ENCODE measurements at places on chromosomes 16 and 17.

GRCh38 chr17:74555427-74555940 lies 9.6 kb upstream of the CD300C start:
- DNase-seq = no peak

DNA sequence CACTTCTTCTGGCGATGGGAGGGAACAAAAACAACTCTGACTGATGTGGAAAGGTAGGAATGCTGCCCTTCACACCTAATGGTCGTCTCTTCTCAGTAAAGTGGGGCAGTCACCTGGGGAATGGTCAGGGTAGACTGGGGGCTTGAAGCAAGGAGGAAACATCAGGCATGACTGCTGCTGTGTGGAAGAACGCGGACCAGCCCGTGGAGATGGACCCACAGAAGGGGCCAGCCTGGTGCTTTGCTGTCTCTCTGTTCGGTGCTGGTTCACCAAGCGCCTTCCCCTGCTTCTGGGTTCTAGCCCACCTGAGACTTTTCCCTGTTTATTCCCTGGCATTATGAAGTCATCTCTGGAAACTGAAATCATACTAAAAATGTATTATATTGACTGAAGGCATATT lies 96.2 kb upstream of the DNAH17 start:
- no peak for DNase-seq

DNA sequence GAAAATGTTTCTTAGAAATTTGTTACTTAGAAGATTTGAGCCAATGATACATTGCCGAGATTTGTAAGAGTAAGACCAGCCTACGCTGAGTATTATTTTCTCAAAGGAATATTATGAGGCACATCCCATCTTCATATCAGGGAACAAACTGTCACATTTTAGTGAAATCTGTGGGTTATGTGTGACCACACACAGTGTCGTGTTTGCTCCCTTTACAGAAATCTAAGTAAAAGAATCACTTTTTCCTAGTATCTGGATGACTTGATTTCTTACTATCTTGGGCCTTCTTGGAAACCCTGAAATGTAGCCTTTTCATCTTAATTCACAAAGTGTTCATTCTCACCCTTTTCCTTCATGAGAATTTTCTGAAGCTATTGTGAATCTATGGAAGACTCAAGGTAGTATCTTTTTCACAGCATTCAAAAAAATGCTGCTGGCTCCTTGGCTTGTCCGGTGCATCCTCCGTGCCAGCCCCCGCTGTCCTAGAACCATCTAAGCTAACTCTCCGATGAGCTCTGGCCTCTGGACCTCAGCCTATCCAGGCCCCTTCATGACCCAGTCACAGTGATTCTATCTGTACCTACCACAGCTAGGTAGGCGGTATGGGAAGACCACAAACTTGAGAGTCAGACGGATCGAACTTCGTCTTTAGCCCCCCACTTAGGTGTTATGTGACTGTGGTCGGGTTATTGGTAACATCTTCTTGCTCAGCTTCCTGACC lies 524.3 kb downstream of the MAF start:
- no peak for DNase-seq

GRCh38 chr17:27807567-27808470 lies 7.5 kb upstream of the NOS2 start:
- DNase-seq = peak; percentile 58

DNA sequence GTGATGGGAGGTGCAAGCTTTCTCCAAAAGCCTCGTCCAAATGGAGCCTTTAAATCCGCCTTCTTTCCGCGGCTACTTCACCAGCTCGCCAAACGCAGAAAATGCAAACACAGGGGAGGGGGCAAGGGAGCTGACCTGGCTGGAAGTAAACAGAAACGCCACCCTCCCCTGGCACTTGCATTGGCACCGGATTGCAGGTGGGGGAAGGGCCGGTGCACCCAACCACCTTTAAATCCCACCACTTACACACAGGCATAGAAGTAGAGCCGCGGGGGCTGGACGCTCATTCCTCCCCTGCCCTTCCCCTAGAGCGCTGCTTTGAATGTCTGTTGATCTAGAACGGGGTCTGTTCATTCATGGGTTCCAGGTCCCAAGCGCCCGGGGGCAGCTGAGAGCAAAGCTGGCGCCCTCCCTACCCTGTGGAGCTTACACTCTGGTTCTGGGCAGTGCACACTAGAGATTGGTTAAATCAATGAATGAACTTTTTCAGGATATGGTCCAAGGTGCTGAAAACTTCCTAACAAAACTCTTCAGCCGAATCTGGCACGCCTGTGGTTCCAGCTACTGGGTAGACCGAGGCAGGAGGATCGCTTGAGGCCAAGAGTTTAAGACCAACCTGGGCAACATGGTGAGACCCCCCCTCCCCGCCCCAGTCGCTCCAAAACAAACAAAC lies 920 bp upstream of the ZCCHC14 start:
- no peak for DNase-seq

GRCh38 chr16:86243123-86243473 lies 267.2 kb upstream of the FOXF1 start:
- DNase-seq = no peak

- no peak for DNase-seq
These were observed 13.3 kb upstream of the COG7 start for GRCh38 chr16:23466162-23466885.

DNA sequence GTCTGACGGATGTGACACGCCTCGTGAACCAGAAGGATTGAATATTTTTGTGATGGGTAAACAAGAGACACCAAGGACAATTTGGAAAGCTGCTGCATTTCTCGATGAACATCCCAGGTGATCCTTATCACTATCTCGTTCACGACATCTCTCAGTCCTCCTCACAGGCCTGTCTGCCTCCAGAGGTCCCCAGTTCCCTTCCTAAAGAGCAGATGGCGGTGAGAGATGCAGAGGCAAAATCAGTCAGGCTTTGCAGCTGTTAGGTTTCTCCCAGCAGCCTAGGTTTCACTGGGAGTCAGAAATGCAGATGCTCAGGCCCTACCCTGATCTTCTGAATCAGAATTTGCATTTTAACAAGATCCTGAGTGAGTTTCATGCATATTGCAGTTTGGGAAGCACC lies 23.6 kb downstream of the SCPEP1 start:
- DNase-seq = no peak

- no peak for DNase-seq
These were observed 484.0 kb downstream of the WWOX start for GRCh38 chr16:78583441-78583840.

DNA sequence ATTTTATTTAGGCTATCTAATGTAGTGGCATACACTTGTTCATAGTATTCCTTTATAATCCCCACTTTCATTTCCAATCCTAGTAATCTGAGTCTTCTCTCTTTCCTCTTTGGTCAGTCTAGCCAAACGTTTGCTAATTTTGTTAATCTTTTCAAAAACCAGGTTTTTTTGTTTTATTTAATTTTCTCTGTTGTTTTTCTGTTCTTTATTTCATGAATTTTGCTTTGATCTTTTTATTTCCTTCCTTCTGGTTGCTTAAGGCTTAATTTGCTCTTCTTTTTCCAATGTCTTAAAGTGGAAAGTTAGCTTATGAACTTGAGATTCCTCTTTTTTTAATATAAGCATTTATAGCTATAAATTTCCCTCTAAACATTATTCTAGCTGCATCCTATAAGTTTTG lies 68.9 kb downstream of the NACA2 start:
- no peak for DNase-seq

DNA sequence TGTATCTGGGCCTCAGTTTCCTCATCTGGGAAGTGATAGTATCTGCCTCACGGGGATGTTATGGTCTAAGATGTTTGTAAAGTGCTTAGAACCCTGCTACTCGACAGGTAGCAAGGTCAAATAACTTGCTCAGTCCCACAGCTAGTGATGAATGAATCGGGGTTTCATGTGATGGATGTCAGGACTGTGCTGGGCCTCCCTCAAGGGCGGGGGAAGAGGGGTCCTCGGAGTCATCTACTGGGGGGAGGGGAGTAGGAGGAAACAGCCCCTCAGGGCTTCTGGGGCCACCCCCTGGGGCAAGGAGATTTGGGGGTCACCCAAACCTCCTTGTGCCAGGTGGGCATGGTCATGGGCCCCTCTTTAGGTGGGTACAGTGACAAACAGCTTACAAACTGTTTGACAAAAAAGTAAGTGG lies 732 bp downstream of the PNPO start:
- DNase-seq = no peak

- DNase-seq = no peak
These were observed 257.9 kb downstream of the SOX9 start for GRCh38 chr17:72378414-72379390.

- no peak for DNase-seq
These were observed 30.0 kb downstream of the NOL11 start for GRCh38 chr17:67747681-67748235.

- DNase-seq = no peak
These were observed 11.0 kb upstream of the NXPH3 start for GRCh38 chr17:49564638-49565037.

- DNase-seq = no peak
These were observed 323 bp downstream of the ST3GAL2 start for GRCh38 chr16:70438585-70438968.

DNA sequence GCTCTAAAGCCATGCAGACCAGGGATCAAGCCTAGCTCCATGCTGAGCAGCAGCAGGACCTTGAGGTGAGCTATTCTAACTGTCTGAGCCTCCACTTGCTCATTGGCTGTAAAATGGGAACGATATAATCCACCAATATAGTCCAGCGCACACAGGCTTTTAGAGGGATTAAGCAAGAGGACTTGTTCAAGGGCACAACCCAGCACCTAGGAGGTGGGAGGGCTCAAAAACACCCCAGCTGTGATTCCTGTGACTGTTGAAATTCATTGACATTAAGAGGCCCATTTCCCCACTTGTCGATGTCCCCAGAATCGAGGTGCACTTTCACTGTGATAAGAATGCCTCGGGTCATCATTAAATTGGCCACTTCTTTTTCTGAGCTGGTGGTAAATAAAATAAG lies 4.1 kb downstream of the USH1G start:
- DNase-seq = no peak

GRCh38 chr17:10197721-10198508 lies 491 bp downstream of the GAS7 start:
- no peak for DNase-seq

DNA sequence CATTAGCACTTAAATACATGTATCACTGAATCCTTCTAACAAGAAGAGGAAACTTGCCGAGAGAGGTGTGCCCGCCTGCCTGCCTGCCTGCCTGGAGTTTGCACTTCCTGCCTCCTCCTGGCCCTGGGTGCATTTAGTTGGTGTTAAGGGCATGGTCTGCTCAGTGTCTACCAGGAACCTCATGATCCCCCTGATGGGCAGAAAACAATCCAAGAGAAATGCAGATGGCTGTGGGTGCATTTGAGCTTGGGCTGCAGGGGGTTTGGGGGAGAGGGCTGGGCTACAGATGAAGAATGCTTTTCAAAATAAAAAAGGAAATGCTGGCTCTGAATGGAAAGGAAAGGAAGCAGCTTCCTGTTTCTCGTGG lies 10.1 kb downstream of the KSR1 start:
- DNase-seq = no peak

DNA sequence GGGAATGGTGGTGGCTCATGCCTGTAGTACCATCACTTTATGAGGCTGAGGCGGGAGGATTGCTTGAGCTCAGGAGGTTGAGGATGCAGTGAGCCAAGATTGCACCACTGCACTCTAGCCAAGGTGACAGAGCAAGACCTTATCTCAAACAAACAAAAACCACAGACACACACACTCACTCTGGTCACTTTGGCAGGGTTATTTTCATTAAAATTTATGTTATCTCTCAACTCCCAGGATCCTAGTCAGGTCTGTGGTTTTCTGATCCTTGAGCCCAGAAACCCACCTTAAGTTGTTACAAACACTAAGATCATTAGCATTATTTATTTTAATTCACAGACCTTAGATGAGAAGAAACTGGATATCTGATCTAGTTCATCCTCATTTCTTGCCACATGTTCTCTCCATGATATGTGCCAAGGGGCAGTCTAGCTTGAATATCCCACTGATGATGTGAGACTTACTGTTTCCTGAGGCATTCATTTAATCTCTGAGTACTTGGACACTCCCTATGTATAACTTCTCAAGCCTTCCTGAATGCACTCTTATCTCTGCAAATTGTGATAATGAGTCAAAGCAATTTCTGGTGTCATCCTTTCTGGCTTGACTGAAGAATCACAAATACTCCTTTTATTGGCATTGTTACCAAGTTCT lies 9.6 kb downstream of the ABHD15 start:
- no peak for DNase-seq

GRCh38 chr16:53837426-53837825 lies 133.5 kb downstream of the FTO start:
- no peak for DNase-seq

GRCh38 chr16:85592700-85593493 lies 20.2 kb upstream of the GSE1 start:
- DNase-seq = no peak

GRCh38 chr17:77842528-77843147 lies 115.9 kb upstream of the TNRC6C start:
- DNase-seq = no peak

DNA sequence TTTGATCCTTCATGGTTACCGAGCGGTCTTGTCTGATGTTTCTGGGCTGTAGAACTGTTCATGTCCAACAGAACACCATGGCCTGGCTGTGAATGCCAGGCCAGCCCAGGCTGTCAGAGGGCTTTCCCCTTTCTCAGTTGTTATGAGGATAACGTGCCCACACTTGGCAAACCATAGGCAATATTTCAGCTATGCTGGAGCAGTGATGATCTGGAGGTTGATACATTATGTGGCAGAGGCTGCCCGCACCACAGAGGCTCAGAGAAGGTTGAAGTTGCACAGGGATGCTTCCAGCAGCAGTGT lies 92.9 kb downstream of the C16orf78 start:
- DNase-seq = no peak

DNA sequence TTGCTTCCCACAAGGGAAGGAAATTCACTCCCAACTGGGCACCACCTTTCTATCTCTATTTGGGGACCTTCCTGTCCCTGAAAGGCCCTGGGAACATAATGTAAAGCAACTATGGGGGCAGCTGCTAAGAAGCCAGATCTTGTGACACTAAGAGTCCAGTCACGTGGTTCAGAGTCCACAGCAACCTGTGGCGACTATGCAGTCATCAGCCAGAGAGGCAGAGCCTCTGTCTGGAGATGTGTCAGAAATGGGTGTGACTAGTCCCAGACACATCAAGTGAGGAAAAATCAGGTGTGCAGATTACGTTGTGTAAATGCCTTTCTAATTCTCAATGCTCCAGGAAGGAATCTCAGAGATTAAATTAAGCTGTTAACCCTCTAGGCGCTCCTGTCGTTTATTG lies 26.6 kb upstream of the SKAP1 start:
- no peak for DNase-seq

DNA sequence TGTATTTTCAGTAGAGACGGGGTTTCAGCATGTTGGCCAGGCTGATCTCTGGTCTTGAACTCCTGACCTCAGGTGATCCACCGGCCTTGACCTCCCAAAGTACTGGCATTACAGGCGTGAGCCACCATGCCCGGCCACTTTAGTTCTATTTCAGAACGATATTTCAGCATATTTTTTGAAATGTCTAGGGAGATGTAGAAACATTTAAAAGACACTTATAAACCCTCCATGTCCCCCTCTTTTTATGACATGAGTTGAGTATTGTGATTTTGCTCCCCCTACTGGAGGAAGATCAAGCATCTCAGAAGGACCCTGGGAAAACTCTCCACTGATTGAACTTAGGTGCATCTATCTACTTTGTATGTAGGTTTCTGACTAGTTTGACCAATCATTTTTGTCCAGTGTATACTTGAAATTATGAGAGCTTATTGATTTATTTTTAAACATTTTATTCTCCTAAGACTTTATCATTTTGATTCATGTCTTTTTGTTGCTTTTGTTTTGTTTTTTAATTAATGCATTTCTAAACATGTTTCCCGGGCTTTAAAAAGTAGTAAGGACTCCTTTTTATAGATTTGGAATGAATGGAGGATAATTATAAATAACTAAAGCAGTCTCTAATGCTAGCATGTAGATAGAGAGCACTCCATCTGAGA lies 105.1 kb downstream of the CHD9 start:
- peak; percentile 13 for DNase-seq

GRCh38 chr16:29656688-29657523 lies 6.1 kb upstream of the SPN start:
- DNase-seq = no peak
